ENCODE measurements at places on chromosomes 2 and 18. TPM values are rescaled to one million over a fixed set of nuclear protein-coding genes. Genes with fewer than 3 reads are reported as not detected.

PTGR3 gene
- 15.3 TPM for total RNA-seq

KRTCAP3 gene
- total RNA-seq, result 40.9 TPM

ATOH8 gene
- 9.7 TPM for total RNA-seq

SLC38A11 gene
- 1.1 TPM for total RNA-seq

KCNS3 gene
- total RNA-seq, result 34.8 TPM

PDE1A gene
- 2.3 TPM for total RNA-seq

RBM45 gene
- total RNA-seq, result 9.7 TPM

VIL1 gene
- 0.21 TPM for total RNA-seq

CCDC74A gene
- total RNA-seq, result 3.9 TPM

DYNAP gene
- total RNA-seq, result not detected

PLEK gene
- 2.6 TPM for total RNA-seq

CD28 gene
- 0.15 TPM for total RNA-seq

KLF7 gene
- 10.6 TPM for total RNA-seq

IL36A gene
- total RNA-seq, result not detected

DCDC2C gene
- not detected for total RNA-seq

CFAP53 gene
- not detected for total RNA-seq

ACOXL gene
- total RNA-seq, result 0.64 TPM

POTEF gene
- total RNA-seq, result not detected

TMEM37 gene
- 10.0 TPM for total RNA-seq

VIT gene
- total RNA-seq, result 5.6 TPM

LCT gene
- not detected for total RNA-seq

ADGRF3 gene
- 0.21 TPM for total RNA-seq

TANC1 gene
- total RNA-seq, result 107 TPM

ARHGAP15 gene
- total RNA-seq, result 1.2 TPM

SCN2A gene
- 1.1 TPM for total RNA-seq

TGFA gene
- total RNA-seq, result 45.4 TPM

MEP1B gene
- not detected for total RNA-seq

SNTG2 gene
- 1.3 TPM for total RNA-seq

SKA1 gene
- total RNA-seq, result 0.51 TPM

SLC14A1 gene
- total RNA-seq, result 3.0 TPM

CYP27C1 gene
- 1.8 TPM for total RNA-seq

EXOC6B gene
- 54.0 TPM for total RNA-seq

SPRED2 gene
- 27.5 TPM for total RNA-seq

HJURP gene
- total RNA-seq, result 1.7 TPM

UGT1A4 gene
- 2.3 TPM for total RNA-seq

PSD4 gene
- total RNA-seq, result 83.2 TPM

CAPN14 gene
- 2.1 TPM for total RNA-seq

ZAP70 gene
- 5.5 TPM for total RNA-seq

GCKR gene
- total RNA-seq, result 1.0 TPM

C2orf74 gene
- 1.8 TPM for total RNA-seq

LIPG gene
- total RNA-seq, result 11.8 TPM

Data from suprapubic skin (tissue), 4 donors.